Left kidney (tissue), 8 donors: ENCODE measurements at places on chromosomes 12 and 14. TPM values are rescaled to one million over a fixed set of nuclear protein-coding genes. Genes with fewer than 3 reads are reported as not detected.

RNU6-8 gene
- polyA plus RNA-seq = not detected

RIMKLB gene
- 140 TPM for polyA plus RNA-seq

KCNH3 gene
- polyA plus RNA-seq = 5.2 TPM

GCN1 gene
- 62.9 TPM for polyA plus RNA-seq

CLBA1 gene
- polyA plus RNA-seq = 25.0 TPM
